Adrenal gland (tissue), 19 donors: ENCODE measurements at places on chromosomes 6 and 20. TPM values are rescaled to one million over a fixed set of nuclear protein-coding genes. Genes with fewer than 3 reads are reported as not detected.

- no peaks in the 10 kb centered on the region for H3K36me3 ChIP-seq
- H3K4me1 ChIP-seq: no peaks in the 10 kb centered on the region
These were observed 26.5 kb downstream of the ULBP1 start for GRCh38 chr6:149990212-149990660.

DNA sequence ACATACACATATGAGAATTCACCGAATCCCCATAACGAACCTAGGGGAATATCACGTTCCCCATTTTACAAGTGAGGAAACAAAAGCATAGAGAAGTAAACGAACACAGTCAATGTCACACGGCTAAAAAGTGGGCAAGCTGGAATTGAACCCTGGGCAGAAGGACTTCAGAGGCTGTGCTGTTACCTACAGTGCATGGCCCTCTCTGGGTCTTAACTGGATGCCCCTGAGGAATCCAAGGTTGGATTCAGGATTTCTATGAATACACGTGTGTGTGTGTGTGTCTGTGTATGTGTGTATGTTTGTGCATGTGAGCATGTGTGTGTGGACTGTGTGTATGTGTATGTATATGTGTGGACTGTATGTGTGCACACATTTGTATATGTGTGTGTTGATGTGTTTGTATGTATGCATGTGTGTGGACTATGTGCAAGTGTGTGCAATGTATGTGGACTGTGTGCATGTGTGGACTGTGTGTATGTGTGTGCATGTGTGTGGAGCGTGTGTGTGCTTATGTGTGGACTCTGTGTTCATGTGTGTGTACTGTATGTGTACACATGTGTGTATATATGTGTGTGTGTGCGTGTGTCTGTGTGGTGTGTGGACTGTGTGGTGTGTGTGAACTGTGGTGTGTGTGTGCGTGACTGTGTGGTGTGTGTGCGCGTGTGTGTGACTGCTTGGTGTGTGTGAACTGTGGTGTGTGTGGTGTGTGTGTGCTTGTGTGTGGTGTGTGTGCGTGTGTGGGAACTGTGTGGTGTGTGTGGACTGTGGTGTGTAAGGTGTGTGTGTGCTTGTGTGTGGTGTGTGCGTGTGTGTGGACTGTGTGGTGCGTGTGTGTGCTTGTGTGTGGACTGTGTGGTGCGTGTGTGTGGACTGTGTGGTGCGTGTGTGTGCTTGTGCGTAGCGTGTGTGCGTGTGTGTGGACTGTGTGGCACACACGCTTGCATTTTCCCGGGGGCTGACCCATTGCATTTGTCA is 49.0 kb downstream of the HNF4A start:
- DNase-seq: no peak
- no peaks in the 10 kb centered on the region for H3K27me3 ChIP-seq
- H3K36me3 ChIP-seq: no peaks in the 10 kb centered on the region
- H3K4me1 ChIP-seq: no peaks in the 10 kb centered on the region

GRCh38 chr6:167839755-167840154 is 13.0 kb downstream of the AFDN start:
- no peaks in the 10 kb centered on the region for H3K4me1 ChIP-seq
- H3K36me3 ChIP-seq: no peaks in the 10 kb centered on the region
- no peak for DNase-seq
- H3K27me3 ChIP-seq: no peaks in the 10 kb centered on the region

DNA sequence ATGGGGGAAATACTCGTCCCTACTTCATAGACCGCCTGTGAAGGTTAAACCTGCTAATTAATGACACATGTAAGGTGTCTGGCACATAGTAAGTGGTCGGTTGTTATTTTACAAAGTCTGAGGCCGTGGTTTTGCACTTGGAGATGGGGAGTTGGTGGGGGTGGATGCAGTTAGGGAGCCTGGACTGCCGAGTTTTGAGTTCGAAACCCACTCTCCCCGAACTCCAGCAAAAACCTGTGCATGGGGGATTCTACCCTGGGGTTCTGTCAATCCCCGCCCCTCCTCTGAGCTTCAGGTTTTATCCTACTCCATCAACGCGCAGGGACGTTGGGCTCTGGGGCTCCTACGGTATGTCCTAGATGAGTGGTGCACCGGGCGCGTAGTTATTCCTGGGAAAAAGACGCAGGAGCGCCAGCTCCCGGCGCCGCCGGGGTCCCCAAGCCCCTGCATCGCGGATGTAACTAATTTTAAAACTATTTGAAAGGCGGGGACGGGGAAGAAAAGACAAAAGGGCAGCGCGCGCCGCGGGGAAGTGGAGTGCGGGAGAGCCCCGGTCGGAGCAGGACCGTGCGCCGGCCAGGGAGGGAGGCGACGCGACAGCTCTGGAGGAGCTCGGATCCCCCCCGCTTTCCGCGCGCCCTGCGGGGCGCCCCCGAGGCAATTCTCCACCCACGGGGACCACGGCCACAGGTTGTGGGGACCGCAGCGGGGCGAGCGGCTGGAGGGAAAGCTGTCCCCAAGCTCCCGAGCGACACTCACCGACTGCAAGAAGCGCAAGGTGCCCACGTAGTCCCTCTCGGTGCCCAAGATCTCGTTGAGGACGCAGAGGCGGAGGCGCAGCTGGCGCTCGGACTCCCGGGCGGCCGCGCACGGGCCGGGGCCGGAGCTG is 672 bp downstream of the PREX1 start:
- H3K4me3 ChIP-seq: no peak overlapping the region
- no peaks in the 10 kb centered on the region for H3K36me3 ChIP-seq
- peak overlapping the region; percentile 49 for H3K27ac ChIP-seq
- no peaks in the 10 kb centered on the region for H3K27me3 ChIP-seq
- peaks cover 53% of the 10 kb centered on the region for H3K4me1 ChIP-seq

DNA sequence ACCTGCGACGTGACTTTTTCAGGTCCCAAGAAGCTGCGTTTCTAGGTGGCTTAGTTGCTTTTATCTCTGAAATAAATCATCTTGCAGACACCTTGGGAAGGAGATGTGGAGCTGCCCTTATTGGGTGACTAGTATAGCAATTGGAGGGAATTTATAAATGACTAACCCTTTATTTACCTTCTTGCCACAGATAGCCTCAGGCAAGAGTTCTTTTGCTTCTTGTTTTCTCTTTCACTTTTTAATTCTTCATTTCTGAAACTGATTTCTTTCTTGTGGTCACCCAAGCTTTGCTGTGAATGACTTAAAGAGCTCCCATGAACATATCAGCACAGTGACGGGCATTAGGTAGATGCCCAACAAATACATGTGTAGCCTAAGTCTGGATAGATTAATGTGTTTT is 3.0 kb downstream of the ADGRF4 start:
- H3K27ac ChIP-seq: no peak overlapping the region
- H3K27me3 ChIP-seq: no peaks in the 10 kb centered on the region
- no peak overlapping the region for H3K4me3 ChIP-seq
- no peak for DNase-seq

DNA sequence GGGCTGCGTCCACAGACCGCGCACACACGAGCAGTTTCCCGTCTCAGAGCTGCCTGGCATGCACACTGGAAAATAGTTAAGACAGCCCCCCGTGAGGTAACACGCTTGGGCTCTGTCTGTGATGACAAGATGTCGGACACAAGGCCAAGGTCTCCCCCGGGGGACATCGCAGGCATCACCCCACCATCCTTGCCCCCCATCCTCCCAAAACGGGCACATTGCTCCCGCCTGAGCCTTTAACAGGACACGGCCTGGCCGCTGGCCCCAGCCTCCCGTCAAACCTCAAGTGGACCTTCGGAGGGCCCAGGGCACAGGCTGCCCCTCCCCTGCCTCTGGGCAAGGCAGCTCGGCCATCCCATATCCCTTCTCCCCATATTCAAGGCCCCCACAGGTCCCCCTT is 5.6 kb downstream of the KCNQ2 start:
- H3K4me3 ChIP-seq: no peak overlapping the region
- no peak overlapping the region for H3K27ac ChIP-seq
- no peak for DNase-seq
- no peaks in the 10 kb centered on the region for H3K36me3 ChIP-seq

The PHACTR1 gene
- 2.3 TPM for total RNA-seq

The PACSIN1 gene
- not detected for total RNA-seq

The SLC22A1 gene
- 1.8 TPM for total RNA-seq
